Stimulated activated CD8-positive, alpha-beta memory T cell treated with anti-CD3 and anti-CD28 coated beads, Interleukin-2, amount 100 ng/mL, for 1 hour (primary cell): ENCODE measurements at places on chromosomes 4 and X.

- DNase-seq = no peak
Observed at GRCh38 chr4:164012396-164013027, 518.0 kb downstream of the TMA16 start.

DNA sequence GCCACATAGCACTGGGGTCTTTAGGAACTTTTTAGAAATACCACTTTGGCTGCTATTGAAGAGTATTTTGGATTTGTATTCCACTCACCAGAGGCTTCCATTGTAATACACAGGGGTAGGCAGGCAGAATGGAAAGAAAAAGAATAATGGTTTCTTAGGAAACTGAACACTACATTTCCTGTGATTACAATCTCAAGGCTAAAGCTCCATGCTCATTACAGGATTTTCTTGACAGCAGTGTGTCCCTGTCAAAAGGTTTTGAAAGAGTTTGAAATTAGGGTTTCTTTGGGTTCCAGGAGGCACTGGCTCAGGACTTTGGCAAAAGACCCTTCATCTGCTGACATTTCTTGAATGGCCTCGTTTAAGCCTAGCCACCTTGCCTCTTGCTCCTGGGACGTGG is 74.8 kb upstream of the STIM2 start:
- DNase-seq = no peak

DNA sequence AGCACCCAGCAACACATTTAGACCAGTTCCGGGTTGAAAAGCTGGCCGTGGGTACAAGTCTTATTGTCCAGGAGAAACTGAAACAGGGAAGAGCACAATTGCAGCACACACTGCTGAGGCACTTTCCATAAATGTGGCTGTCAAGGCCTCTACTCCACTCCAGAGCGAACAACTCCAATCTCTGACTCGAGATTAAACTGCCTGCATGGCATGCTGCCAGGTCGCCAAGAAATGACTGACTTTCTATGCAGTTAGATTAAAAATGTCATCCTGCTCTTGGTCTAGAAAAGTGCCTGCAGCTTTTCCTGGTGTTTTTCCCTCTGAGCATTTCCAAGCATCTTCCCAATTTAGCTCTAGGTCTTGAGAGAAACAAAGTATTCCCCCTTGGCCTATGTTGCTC is 260.6 kb upstream of the EMCN start:
- DNase-seq = no peak

DNA sequence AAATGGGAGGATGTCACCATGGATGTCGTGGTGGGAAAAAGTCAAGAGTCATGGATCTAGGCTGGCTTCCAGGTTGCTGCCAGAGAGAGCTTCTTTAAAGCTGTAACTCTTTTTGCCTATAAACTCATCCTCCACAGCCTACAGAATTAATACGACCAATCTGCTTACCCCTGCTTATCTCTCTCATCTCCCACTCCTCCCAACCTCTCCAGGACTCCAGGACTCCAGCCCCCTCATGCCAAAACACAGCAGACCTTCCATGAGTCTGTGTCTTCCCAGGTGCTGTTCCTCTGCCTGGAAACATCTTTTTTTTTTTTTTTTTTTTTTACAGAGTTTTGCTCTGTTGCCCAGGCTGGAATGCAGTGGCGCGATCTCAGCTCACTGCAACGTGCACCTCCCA is 15.3 kb upstream of the SLC10A4 start:
- DNase-seq = no peak

- no peak for DNase-seq
Observed at GRCh38 chr4:7910263-7910896, 29.3 kb downstream of the AFAP1 start.

DNA sequence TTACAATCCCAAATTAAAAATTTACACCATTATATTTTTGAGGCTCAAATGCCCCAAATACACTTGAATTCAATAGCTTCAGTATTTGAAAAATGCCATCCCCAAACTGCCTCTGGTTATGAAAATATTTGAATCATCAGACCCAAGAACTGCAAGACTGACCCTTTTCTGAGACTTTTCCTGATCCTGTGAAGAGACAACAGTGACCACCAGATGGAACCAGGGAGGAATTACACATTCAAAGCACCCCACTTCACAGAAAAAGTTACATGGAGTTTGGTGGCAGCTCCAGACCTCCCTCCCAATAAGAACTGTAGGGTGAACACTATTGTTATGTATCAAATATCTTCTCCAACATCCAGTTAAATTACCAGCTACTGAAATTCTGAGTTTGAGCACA is 44.0 kb upstream of the SCD5 start:
- no peak for DNase-seq

- DNase-seq = no peak
Observed at GRCh38 chr4:174714393-174715211, 114.4 kb downstream of the GLRA3 start.

DNA sequence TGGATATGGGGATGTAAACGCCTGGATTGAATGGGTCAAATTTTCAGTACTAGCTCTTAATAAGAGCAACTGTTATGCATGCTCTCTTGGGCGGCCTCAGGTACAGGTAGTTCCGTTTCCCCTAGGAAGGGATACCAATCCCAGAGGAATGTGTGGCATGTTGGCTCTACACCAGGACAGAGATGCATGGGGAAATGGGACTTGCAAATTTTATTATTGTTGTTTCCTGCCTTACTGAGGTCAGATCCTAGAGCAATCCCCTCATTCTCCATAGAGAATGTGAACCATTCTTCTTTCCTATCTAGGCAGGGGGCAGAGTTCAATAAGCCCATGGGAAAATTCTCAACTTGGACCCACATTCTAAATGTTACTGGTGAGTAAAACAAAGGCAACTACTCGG is 361.8 kb upstream of the FGF16 start:
- DNase-seq = no peak
